ENCODE measurements at places on chromosomes 2 and 18.

- ATAC-seq: peak; percentile 6
Measured at GRCh38 chr18:37470986-37471385, 94.6 kb downstream of the CELF4 start.

DNA sequence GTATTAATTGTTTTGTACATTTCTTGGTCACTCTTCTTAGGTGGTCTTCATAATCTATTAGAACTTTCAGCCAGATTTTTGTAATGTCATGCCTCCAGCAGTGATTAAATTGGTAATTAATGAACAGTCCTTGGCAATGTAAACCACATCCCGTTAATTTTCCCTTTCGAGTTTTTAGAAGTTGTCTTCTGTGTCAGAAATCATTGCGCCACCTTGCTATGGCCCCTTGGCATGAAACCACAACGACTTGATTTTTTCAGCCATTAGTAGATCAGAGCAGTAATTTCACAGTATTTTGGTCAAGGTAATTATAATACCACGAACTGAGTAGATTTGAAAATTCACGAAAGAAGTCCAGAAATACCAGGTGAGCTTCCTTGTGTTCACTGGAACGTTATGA, 86.0 kb upstream of the OTX1 start:
- no peak for ATAC-seq

DNA sequence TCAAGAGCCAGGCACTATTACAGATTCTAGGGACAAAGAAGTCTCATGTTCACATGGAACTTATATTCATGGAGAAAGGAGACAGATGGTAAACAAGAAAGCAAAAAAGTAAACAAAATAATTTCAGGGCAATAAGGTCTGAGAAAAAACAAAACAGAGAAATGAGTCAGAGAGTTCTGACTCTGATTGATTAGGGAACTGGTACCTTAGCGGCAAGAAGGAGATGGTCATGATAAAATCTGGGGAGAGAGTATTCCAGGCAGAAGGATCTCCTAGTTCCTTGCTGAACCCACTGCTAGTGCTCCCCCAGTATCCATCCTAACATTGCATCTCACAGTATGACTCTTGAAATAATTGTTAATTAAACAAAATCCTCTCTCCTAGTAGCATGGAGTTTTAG, 161.8 kb upstream of the KLF7 start:
- no peak for ATAC-seq

DNA sequence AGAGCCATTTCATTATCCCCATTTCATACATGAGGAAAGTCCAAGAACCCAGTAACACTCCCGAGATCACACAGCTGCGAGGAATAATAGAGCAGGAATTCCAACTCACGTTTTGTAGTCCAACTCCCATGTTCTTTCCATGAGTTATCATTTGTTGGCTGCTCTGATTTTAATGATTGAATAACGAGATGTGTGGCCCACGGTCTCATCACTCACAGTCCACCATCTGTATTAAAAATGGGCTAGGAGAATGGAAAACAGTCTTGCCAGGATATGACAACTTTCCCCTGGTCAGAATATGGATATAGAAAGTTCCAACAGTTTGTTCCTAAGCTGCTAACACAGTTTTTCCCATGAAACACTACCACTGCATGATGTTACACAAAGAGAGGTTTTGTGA, 147.5 kb downstream of the METTL4 start:
- ATAC-seq: no peak

- no peak for ATAC-seq
Measured at GRCh38 chr18:12463191-12463590, 55.5 kb downstream of the PRELID3A start.

GRCh38 chr2:73070643-73071359, 711 bp downstream of the SFXN5 start:
- ATAC-seq: peak; percentile 37

DNA sequence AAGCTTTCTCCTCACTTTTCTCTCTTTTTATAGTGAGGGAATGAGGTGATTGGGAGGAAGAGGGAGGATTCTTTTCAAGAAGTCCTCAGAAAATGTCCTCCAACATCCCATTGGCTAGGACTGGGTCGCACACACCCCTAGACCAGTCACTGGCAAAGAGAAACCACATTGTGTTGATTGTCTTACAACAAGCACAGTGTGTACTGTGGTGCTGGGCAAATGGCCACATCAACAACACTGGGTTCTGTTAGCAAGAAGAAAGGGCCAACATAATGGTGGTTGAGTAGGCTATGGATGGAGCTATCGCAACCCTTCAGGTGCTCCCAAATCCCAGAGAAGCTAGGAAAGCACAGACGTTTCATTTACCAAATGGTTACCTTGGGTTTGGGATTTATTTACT, 18.7 kb upstream of the PTPN4 start:
- no peak for ATAC-seq

DNA sequence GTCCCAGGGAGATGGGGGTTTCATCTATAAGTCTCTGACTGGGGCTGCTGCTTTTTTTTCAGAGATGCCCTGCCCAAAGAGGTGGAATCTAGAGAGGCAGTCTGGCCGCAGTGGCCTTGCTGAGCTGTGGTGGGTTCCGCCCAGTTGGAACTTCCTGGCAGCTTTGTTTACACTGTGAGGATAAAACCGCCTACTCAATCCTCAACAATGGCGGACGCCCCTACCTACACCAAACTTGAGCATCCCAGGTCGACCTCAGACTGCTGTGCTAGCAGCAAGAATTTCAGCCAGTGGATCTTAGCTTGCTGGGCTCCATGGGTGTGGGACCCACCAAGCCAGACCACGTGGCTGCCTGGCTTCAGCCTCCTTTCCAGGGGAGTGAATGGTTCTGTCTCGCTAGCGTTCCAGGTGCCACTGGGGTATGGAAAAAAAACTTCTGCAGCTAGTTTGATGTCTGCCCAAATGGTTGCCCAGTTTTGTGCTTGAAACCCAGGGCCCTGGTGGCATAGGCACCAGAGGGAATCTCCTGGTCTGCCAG, 152.6 kb upstream of the CYP26B1 start:
- no peak for ATAC-seq

GRCh38 chr2:15389895-15390294, 171.2 kb downstream of the NBAS start:
- ATAC-seq: no peak

GRCh38 chr18:50848061-50848551, 28.3 kb upstream of the MRO start:
- no peak for ATAC-seq

DNA sequence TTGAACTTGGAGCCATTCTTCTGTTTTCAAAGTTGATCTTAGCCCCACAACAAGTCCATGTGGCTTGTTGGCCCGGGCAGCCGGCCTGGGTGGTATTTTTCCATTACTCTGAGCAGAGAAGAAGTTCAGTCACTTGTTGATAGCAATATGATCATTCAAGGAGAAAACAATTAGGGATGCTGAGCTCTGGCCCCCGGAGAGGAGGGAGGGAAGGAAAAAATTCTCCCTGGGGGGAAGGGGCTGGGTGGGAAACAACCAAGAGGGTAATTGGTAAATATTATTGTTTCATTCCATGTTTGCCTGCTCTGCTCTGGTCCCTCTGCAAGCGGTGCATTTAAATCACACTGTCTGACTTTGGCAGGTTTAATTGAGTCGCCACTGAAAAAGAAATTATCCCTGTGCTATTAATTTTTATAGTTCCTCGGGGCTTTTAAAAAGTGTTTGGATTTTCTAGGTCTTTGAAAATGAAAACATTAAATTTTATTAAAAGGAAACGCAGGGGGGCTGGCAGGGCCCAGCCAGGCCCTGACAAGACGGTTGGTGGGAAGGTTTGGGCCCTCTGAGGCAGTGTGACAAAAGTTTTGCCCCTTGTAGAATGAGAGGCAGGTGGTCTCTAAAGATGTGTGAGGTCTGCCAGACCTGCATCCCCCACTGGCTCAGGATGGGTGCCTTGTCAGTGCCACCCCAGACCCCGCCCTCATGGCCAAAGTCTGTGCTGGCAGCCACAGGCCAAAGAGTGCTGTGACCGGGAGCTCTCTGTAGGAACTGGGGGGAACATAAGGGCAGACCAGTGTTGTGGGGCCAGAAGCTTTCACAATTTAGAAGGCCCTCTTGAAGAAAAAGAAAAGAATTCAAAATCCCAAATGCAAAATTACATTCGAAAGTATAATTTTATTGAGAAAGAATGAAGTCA, 52.5 kb upstream of the SLC14A2 start:
- ATAC-seq: peak; percentile 45

GRCh38 chr2:226023383-226023782, 623.9 kb downstream of the NYAP2 start:
- ATAC-seq: no peak

- ATAC-seq: peak; percentile 50
Measured at GRCh38 chr2:149050188-149050587, 11.7 kb downstream of the LYPD6B start.

- ATAC-seq: peak; percentile 31
Measured at GRCh38 chr2:172735582-172736423, at the start of gene RAPGEF4. RAPGEF4 (plus strand) TSS chr2:172735845; CDS start chr2:172735984, 139 bp downstream.

- ATAC-seq: no peak
Measured at GRCh38 chr2:200033929-200034328, 78.5 kb downstream of the MAIP1 start.

GRCh38 chr2:207014424-207014823, 75.1 kb downstream of the CPO start:
- ATAC-seq: no peak

DNA sequence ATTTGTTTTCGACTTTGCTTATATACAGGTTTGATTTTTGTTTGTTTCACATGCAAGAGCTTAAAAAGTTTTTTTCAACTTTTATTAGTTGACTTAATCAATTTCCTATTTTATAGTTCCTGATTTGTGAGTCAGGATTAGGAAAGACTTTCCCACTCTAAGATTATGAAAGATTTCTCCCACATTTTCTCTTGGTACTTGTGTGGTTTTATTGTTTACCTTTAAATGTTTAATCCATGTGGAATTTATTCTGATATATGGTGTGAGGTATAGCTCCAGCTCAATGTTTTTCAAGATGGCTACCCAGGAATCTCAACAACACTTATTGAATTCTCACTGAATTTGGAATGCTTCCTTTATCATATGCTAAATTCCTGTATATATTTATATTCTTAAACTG, 117.8 kb upstream of the LGALSL start:
- no peak for ATAC-seq

DNA sequence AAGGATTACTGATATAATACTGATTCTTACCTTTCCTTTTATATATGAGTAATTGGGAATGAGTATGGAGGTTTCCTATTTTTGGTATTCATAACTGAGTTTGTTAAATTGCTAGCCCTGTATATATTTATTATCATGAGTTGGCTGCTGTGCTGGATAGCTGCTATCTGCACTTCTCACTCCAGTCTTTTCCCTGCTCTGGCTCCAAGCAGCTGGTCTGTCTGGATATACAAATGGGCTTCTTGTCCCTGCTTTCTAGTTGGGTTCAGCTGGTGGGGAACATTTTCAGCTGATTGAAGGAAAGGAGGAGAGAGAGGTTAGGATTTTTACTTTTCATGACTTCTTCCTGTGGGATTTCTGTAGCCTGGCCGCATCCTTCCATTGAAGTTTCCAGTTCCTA, 41.2 kb downstream of the AGFG1 start:
- ATAC-seq: no peak

DNA sequence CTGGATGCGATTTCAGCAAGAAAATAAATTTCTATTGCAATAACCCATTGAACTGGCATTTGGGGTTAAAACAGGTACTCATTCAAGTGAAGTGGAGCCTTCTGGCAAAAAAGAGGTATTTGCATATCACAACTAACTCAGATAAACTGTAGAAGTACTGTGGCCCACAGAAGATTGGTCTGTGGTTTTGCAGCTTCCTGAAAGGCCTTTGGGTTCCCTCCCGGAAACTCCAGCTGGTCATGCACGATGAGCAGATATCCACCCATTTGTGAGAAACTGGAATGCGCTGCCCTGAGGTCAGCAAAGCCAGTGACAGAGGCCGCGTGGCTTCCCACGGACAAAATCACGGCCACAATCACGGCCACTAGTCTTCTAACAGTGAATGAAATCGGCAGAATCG, 106.3 kb downstream of the EPHA4 start:
- no peak for ATAC-seq

DNA sequence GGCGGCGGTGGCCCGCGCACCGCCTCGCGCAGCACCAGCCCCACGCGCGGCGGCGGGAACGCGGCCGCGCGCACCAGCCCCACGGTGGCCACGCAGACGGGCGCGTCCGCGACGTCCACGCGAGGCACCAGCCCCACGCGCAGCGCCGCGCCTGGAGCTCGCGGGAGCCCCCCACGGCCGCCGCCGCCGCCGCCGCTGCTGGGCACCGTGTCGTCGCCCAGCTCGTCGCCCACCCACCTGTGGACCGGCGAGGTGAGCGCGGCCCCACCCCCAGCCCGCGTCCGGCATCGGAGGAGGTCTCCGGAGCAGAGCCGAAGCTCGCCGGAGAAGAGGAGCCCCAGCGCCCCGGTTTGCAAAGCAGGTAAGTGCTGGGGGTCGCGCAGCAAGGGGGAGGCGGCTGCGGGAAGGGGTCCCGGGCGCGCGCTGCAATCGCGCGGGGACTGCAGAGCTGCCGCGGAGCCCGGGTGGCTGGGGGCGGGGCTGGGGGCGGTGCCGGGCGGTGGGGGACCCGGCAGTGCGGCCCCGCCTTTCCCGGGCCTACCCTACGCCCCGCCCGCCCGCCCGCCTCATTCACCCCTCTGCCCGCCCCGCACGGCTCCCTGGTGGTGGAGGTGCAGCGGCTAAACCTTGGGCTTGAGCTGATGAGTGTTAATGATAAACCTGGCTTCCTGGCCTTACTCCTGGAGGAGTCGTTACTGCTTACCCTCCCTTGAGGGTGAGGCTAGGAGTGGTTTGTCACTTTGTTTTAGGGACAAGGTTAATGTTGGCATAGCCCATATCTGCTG, 851 bp downstream of the FAM117B start:
- peak; percentile 70 for ATAC-seq

GRCh38 chr2:12928197-12928774, 211.6 kb downstream of the TRIB2 start:
- no peak for ATAC-seq

DNA sequence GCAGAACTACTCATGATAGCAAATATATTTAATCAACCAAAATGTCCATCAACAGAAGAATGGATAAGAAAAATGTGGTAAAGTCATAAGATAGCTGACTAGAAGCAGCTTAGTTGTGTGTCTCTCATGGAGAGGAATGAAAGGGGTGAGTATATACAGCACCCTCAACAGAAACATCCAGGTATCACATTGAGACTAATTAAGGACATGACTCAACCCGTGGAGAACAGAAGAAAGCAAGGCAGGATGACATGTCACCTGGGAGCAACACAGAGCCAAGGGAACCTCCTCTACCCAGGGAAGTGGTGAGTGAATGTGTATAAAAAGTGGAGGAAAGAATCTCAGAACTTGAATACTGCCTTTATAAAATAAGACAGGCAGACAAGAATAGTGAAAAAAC, 1695.0 kb upstream of the CELF4 start:
- no peak for ATAC-seq

Measured in gastroesophageal sphincter (tissue), 4 donors.